SHP77 (cell line): ENCODE measurements at places on chromosomes 16 and 17.
A peak's percentile ranks its signal among the peaks of the same experiment; 100 is the strongest.

- DNase-seq: no peak
Observed at GRCh38 chr17:70071620-70072019, 3.4 kb upstream of the KCNJ16 start.

GRCh38 chr16:22385196-22385595, 10.8 kb upstream of the CDR2 start:
- no peak for DNase-seq

DNA sequence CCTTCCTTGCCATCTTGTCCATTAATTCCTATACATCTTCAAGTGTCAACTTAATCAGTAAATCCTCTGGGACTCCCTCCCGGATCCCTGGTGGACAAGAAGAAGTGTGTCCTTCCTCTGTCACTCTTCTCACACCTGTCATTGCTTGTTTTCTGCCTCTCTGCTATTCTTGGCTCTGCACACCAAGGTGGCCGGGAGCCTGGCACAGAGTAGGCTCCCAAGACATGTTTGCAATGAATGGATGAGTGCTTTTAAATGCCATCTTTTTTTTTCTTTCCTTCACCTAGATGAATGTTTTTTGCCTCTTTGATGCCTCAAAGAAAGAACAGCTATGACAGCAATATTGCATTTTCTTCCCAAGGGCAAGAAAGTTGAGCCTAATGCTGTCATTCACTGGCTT, 58.0 kb upstream of the CLEC18A start:
- DNase-seq: no peak

DNA sequence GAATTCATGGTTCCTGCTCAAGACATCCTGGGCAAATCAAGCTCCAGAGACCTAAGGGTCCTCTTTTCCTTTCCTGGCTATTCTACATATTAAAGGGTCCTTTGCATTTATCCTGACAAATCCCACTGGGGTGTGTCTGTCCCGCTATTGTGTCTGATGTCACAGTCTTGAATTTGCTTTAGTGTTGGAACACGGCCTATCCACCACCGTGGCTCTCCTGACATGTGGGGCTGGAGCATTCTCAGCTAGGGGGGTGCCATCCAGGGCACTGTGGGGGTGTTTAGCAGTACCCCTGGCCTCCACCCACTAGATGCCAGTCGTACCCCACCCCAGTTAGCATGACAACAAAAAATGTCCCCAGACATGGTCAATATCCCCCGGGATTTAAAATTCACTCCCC, 92.9 kb downstream of the IRF8 start:
- DNase-seq: no peak

DNA sequence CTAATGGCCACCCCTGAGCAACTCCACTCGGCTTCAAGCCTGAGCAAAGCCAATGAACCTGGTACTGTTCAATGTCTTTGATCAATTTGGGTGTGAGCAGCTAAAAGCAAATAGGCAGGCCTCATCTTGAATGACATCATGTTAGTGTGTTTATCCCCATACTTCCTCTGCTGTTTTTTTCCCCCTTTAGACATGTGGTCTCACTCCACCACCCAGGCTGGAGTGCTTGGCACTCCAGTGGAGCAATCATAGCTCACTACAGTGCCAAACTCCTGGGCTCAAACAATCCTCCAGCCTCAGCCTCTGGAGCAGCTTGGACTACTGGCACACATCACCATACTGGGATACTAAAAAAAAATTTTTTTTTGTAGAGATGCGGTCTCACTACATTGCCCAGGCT, 75.4 kb downstream of the ARHGAP17 start:
- DNase-seq: no peak

DNA sequence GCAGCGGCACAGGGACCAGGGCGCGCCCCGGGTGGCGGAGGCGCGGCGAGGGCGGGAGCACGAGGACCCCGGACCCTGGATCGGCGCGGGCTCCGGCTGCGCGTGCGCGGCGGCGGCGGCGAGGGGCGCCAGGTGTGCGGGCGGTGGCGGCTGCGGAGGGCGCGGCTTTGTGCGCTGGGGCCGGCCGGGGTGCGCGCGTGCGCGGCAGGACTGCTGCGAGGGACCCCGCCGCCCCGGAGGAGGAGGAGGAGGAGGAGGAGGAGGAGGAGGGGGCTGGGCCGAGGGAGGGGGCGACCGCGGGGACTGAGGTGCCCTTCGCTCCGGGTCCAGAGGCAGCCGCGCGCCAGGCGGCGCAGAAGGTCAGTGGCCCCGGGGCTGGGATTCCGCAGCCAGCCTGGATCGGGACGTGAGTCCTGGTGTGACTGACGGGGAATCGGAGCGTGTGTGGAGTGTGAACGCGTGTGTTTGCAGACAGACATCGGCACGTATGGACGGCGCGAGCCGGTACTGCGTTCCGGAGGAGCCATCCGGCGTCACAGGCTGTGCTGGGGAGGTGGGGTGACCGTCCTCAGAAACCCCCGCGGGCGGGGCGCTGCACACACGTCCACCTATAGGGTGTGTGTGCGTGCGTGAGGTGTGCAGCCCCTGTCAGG, 19.5 kb upstream of the RAP1GAP2 start:
- peak; percentile 46 for DNase-seq

DNA sequence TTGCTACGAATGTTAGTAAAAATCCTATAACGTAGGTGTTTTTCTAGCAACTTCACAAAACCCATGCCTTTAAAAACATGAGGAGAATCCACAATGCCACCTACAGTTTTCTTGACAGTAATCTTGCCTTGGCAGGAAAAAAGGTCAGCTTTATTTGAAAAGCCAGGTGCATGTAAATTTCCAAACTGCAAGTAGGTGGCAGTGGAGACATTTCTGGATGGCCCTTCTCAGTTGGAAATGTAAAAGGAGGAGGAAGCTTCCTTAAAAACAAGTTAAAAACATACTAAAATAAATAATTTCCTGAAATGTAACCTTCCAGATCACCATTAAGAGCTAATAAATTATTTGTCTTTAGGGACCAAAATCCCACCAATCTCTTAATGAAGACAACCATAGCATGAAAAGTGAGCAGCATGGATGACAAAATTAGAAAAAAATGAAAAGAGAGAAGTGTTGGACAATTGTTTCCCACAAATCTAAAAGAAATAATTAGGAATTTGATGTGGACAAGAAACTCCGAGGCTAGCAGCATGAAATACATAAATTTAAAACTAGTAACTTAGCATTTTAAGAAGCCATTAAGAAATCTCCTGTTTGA, 152.2 kb downstream of the SNX11 start:
- DNase-seq: peak; percentile 75

DNA sequence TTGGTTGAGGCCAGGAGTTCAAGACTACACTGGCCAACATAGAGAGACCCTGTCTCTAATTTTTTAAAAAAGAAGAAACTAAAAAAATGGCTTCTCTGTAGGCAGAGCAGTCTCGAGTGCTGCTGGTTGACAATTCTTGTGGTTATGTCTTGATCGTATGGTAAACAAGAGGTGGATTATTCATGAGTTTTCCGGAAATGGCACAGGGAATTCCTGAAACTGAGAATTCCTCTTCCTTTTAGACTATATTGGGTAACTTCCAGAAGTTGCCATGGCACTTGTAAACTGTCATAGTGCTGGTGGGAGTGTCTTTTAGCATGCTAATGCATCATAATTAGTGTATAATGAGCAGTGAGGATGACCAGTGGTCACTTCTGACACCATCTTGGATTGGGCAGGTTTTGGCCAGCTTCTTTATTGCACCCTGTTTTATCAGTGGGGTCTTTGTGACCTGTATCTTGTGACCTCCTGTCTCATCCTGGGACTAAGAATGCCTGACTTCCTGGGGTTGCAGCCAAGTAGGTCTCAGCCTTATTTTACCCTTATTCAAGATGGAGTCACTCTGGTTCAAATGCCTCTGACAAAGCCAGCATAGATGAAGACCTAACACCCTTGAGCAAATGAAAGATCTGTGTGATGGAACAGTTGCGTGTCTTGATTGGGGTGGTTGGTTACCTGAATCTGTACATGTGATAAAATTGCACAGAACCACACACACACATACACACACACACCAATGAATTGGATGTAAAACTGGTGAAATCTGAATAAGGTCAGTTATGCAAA, 30.2 kb downstream of the BMERB1 start:
- DNase-seq: no peak

DNA sequence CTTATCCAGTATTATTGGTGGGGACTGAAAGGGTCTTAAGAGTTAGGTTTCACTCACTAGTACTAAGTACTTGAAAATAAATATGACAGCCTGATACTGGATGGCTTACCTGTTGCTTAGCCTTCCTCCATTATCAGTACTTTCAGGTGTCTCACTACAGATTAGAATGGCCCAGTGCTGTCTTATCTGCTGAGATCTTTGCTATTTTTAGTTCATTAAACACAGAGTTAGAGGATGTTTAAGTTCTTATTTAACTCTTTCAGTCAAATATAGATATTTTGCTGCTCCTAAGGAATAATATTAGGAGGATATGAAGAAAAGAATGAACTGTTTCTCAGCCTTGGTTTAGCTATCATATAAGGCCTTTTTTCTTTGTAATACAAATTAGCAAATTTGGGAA, 74.8 kb downstream of the NLK start:
- no peak for DNase-seq

DNA sequence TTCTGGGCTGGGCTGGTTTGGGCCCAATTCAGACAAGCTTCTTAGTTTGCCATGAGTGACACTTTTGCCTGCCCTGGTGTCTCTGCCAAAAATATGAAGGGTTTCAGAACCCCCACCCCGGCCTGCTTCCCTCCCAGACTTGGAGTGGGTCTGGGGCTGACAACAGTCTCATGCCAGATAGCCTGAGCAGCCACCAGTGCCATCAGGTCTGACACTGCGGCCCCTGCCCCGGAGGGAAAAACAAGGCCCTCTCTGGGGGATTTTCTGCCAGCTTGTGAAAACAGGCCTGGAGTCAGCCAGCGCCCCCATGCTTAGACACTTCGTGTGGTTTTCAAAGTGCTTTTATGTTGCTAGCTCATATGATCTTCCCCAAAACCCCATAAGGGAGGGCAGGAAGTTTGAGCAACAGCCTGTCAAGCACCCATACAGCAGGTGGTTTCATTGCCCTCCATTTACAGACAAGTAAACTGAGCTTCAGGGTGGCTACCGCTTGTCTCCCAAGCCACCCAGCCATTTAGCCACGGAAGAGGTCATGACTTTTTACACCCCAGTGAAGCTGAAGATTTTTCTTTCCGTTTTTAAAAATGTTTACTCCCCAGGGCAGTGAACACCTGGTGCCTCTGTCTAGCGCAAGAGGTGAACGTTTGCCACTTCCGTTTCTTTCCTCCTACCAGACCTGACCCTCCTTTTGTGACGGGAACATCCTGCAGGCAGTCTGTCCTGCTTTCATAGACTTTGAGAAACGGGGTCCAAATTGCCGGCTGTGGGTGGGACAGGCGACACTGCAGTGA, 300.6 kb downstream of the SEC14L1 start:
- no peak for DNase-seq

DNA sequence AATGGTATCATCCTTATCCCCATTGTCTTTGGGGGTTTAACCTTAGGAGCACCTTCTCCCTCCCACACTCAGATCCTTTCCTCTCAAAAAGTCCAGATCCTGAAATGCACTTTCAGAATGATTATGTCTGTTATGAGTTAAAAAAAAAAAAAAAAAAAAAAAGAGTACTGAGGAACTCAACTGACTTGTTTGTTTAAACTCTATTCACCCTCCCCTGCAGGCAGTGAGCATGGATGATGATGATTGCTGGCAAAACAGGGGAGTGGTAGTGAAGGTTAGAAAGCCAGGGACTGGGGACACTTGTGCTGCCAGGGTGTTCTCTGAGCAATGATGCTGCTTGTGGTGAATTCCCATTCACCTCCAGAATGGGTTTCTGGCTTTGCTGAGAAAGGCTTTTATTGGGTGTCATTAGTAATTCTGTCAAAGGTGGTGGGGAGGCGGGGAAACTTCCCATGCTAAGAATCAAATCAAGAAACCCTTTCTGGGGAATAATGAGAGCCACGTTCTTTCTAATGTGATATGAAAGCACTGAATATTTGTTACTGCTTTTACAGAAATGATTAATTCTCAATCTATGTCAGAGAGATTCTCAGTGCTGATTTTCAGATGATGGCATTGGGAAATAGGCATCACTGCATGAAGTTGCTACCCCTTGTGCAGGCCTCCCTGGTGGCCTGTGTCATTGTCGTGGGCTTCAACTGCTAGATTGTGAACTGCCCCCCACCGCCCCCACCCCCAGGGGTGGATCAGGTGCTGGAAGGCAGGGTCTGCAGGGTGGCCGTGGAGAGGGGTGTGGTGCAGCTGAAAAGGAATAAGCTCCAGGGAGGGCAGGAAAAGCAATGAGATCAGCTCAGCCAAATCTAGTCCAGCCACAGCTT, 14.1 kb downstream of the CCL4 start:
- no peak for DNase-seq

DNA sequence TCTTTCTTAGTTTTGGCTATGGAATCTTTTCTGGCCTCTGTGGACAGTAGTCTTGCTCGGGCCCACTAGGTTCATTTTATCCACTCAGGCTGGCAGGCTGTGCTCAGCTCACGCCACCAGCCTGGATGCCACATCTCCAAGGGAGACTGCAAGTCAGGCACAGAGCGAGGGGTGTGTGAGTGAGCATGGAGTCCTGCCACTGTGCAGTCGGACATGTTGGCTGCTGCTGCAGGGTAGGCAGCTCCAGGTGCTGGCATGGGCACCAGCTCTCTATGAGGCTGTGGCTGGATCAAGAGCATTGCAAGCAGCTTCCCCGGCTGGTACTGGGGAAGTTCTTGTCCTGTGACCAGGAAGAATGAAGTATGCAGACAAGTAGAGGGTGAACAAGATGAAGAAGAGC, 158.9 kb downstream of the PCTP start:
- DNase-seq: no peak

DNA sequence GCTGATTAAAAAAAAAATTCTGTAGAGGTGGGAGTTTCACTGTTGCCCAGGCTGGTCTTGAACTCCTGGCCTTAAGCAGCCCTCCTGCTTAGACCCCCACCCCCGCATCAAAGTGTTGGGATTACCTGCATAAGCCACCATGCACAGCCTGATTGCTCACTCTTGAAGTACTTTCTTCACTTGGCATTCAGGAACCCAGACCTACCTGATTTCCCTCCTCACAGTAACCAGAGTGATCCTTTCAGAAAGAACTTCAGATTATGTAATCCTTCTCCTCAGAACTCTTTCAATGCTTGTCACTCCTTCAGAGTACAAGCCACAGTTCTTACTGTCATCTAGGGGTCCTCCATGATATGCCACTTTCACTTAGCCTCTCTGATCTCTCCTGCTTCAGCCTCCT, 1.4 kb downstream of the EFCAB13 start:
- no peak for DNase-seq
